ENCODE measurements at places on chromosomes 13 and 19. TPM values are rescaled to one million over a fixed set of nuclear protein-coding genes. Genes with fewer than 3 reads are reported as not detected.

The ZNF274 gene
- 28.6 TPM for total RNA-seq

The ONECUT3 gene
- not detected for total RNA-seq

The IZUMO2 gene
- total RNA-seq: not detected

The PSG6 gene
- total RNA-seq: not detected

- no peak for DNase-seq
Measured at GRCh38 chr19:38739440-38740256, 4.6 kb downstream of the CAPN12 start.

DNA sequence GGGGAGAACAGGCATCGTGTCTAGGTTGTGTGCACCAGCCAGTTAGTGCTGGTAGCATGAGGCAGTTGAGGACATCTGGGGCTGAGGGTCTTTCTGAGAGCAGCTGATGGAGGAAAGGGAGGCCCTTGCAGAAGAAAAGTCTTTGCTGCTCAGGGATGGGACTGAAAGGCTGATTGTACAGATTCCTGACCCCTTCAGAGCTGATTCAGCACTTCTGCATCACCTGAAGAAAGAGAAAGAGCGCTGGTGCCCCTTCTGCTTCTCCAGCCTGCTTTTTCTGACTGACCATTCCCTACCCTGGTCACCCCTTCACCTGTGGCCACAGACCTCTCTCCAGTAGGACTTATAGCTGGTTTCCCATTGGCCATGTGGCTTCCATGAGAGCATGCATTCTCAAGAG is 476.2 kb downstream of the TSHZ3 start:
- no peak for DNase-seq

DNA sequence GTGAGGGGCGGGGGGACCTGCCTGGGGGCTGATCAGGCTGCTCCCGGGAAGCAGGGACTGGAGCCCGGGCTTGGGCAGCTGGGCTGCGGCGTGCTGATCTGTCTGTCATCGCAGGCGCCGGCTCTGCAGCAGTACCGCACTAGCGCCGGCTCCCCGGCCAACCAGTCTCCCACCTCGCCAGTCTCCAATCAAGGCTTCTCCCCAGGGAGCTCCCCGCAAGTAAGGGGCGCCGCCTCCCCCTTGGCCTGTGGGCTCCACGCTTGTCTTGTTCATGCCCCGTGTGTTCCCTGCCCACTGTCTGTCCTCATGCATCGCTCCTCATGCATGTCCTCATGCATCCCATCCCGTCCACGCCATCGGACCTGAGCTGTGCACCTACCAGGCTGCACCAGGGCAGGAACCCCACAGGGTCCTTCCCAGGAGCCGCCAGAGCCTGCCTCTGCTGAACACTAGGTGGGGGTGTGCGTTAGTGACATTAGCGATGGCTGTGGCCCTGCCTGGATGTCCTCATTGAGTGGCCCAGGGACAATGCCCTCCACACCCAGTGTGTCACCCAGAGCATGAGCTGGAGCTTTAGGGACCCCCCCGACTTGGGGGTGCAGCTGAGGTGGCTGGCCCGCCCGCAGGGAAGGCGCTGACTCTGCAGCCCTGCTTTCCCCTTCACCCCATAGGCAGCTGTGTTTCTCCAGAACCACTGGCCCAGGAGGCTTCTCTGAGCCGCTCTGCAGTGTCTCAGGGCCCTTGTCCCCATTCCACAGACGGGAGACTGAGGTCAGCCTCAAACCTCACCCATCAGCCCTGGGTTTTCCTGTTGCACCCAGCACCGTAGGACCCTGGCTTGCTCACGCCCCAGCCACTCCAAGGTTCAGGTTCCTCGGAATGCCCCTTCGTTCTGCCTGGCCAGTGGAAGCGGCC is 19.5 kb downstream of the COMP start:
- DNase-seq: no peak

- DNase-seq: no peak
Measured at GRCh38 chr19:3370728-3371591, 4.6 kb downstream of the NFIC start.

DNA sequence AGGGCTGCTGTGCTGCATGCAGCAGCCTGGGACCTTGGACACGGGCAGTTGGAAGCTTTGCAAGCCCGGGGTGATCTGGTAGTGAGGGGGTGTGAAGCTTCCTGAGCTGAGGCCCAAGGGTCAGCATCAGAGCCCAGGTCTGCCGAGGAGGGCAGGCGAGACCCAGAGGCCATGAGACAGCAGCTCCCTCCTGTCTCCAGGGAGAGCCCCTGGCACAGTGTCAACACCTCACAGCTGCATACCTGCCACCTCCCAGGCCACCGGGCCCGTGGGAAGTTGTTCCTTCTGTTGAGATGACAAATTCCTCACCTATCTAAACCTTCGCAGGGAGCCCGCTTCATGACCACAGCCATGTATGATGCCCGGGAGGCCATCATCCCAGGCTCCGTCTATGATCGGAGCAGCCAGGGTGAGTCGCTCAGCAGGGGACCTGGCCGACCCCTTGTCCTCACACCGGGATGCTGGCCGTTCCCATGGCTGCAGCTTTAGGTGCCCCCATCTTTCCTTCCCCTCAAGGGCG is 32.1 kb downstream of the CERS1 start:
- no peak for DNase-seq

Measured in pulmonary artery endothelial cell (primary cell).